ENCODE measurements at places on chromosomes 5 and 9.

DNA sequence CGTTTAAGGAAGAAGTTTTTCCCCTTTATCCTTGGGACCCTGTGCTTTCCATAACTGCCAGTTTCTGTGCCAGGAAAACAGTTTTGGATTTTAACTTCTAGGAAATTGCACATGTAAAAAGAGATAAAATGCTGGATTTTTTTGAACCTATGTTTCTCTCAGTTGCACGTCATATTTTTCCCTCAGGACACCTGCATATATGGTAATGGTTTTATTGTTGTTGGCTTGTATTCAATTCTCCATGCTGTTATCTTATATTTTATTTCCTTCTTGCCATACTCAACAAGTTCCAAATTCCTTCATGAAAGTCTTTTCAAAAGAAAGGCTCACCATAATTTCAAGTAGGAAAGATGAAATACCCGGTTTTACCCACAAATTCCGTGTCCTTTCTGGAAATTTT lies 7.9 kb upstream of the ADAMTSL1 start:
- no peak for DNase-seq

GRCh38 chr9:120348951-120349429 lies 231.0 kb downstream of the CDK5RAP2 start:
- peak; percentile 50 for DNase-seq

DNA sequence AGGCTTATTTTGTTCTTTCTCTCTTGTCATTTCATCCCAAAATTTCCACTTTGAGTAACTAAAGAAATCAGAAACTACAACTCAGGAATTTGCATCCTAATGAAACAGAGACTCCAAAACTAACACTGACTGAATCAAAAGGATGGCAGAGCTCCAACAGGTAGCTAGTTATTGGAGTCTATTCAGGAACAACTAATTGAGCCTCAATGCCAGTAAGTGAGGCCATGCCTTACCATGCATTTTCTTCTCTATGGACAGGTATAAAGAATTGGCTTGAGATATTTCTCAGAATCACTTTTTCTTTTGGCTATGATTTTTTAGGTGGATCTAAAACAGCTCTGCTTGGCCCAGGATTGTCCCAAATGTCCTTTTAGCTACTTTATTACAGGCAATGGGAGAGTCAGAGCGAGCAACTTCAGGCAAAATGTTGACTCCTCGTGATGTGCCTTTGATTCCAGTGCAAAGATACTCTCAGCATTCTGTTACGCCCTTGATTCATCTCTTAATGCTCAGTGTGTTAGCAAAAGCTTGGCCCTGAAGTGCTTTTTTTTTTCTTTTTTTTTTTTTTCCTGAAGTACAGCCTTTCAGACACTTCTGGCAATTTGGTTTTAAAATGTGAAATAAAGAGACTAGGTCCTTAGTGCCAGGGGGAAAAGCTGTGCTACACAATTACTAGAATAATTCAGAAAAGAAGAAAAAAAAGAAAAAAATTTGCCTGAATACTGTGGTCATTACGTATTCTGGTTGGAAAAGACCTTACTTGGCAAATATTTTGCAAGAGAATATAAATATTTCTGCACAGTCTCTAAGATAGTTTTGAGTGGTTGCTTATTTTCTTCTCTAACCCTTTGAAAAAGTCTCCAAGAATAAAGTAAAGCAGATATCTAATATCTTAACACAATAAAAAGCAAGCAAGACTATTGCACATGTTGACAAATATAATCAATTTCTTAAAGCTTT lies 423.7 kb downstream of the ANXA1 start:
- DNase-seq, result no peak

GRCh38 chr9:128409978-128410377 lies 10.7 kb upstream of the CERCAM start:
- DNase-seq, result no peak

GRCh38 chr9:6681957-6682501 lies 36.5 kb upstream of the GLDC start:
- no peak for DNase-seq

DNA sequence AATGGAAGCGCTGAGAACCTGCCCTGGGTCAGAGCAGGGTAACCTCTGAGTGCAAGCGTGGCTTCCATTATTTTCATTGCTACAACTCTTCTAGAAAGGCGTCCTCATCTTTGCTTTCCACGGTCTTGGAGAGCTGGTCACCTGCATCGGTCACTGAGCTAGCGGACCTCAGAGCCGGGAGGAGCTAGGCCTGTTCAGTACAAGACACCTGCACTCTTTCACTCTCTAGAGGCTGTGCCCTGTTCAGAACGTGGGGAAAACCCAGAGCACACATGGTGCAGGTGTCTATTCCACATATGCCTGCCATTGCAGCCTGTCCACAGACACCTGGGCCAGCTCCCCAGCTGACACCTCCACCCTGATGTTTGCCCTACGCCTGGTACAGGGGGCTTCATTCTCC lies 147.8 kb upstream of the IRX2 start:
- no peak for DNase-seq

- no peak for DNase-seq
These were observed 66.8 kb downstream of the FBXL7 start for GRCh38 chr5:15566789-15567188.
